Left hindlimb (tissue), 1 donor: ENCODE measurements at places on chromosomes 11 and 22.

- DNase-seq: no peak
Measured at GRCh38 chr11:60018058-60018457, 1.1 kb downstream of the OOSP4B start.

DNA sequence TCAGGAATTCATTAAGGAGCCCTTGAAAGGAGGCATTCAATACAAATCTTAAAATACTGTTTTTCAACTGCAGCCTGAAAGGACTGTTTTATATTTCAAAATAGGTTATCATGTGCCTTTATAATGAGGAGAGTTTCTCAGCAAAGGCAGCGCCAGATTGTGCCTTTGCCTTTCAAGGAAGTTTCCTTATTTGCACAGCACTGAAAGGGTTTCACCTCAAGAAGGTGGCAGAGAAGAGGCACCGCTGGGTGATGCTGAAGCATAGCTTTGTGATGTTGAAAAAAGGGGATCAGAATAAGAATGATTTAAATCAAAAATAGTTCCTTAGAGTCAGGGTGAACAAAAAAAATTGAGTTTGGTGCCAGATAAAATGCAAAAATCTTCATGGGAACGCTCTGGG is 601.0 kb upstream of the KIRREL3 start:
- DNase-seq: no peak

GRCh38 chr22:40768206-40768605 is 50.9 kb downstream of the SLC25A17 start:
- DNase-seq: no peak

GRCh38 chr11:7495882-7496551 is 10.7 kb downstream of the OLFML1 start:
- DNase-seq: no peak

GRCh38 chr22:49158741-49159564 is 668.7 kb downstream of the BRD1 start:
- DNase-seq: no peak

DNA sequence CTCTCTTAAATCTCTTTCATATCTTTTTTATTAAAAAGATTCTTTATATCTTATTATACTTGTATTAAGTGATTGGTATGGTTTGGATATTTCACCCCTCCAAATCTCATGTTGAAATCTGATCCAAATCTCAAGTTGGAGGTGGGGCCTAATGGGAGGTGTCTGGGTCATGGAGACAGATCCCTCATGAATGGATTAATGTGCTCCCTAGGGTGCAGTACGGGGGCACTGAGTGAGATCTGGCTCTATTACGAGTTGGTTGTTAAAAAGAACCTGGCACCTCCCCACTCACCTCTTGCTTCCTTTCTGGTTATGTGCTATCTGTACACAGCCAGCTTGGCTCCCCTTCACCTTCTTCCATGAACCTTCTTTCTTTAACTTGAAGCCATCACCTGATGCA is 149.6 kb downstream of the CWF19L2 start:
- no peak for DNase-seq

- no peak for DNase-seq
Measured at GRCh38 chr22:46446799-46447198, 90.6 kb downstream of the CELSR1 start.

- no peak for DNase-seq
Measured at GRCh38 chr22:27433585-27434190, 367.9 kb downstream of the MN1 start.

GRCh38 chr11:71566081-71566620 is 788 bp downstream of the KRTAP5-10 start:
- no peak for DNase-seq

DNA sequence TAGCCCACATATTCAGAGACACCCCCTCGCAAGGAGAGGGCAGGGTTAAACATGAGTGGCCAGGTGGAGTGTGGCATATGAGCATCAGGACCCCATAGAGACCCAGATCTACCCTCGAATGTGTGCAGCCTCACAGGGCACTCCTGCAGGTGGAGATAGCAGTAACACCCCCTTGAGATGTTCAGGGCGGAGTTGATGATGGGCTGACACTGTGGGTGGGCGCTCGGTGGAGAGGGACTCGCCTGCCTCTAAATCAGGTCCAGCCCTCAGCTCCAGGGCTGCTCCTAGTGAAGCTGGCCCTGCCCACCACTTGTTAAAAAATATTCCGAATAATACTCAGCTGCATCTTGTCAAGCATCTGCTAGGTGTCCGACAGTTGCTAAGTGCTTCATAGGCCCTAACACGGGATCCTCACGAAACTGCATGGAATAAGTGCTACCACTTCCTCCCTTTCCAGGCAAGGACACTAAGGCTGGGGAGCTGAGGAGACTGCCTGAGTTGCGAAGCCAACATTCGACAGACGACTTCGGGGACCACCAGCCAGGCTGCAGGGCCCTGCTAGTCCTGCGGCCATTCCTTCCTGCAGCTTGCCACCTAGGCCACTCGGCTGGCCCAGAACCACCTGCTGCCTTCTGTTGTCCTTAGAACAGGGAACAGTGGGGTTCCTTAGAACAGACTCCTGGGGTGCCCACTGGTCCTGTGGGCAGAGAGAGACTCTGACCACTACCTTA is 74.0 kb upstream of the WNT11 start:
- DNase-seq: no peak

- DNase-seq: no peak
Measured at GRCh38 chr11:92861634-92862033, 107.8 kb upstream of the MTNR1B start.

DNA sequence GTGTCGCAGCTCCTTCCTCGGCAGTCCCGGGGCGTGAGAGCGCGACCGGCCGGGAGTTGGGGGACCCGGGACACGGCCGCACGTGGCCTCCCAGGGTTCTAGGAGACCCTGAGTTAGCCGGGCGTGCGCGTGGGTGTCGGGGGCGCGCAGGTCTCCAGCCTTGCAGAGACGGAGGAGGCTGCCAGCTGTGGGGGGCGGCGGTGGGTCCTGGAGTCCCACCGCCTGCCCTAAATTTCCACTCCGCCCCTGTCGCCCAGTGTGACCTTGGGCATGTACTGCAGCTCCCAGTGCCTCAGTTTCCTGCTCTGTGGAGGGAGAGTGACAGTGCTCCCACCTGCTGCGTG is 18.8 kb downstream of the RRP7A start:
- no peak for DNase-seq

DNA sequence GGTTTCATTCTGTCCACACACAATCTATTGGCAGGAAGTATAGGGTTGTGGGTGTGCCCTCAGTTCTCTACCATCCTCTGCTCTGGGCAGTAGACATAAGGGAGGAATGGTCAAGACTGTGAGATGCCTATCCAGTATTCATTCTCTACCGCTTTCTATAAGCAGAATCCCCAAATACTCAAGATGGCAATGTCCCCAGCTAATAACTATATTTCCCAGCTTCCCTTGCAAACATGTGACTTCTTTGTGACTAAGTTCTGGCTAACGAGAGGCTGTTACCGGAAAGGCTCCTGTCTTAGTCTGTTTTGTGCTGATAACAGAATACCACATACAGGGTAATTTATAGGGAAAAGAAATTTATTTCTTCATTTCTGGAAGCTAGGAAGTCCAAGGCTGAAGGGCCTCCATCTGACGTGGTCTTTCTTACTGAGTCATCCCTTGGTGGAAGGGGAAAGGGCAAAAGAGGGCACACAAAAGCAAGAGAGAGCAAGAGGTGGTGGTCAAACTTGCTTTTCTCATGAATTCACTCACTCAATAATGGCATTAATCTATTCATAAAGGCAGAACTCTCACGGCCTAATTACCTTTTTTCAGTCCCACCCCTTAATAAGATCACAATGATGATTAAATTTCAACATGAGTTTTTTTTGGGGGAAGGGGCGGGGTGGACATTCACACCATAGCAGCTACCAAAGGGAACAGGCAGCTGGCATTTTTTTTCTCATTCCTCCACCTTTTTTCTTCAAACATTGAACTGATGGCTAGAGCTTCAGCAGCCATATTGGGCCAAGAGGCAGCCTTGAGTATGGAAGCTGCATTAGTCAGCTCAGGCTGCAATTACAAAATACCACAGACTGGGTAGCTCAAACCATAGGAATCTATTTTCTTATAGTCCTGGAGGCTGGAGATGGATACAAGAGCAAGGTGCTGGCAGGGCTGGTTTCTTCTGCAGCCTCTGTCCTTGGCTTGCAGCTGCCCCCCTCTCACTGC is 109.7 kb upstream of the OR9Q1 start:
- DNase-seq: no peak

GRCh38 chr11:59556917-59557348 is 45.6 kb downstream of the OR4D9 start:
- DNase-seq: no peak

- no peak for DNase-seq
Measured at GRCh38 chr11:130416906-130417305, 11.5 kb downstream of the ADAMTS8 start.

- DNase-seq: no peak
Measured at GRCh38 chr11:63667995-63668795, 3.0 kb downstream of the ATL3 start.

DNA sequence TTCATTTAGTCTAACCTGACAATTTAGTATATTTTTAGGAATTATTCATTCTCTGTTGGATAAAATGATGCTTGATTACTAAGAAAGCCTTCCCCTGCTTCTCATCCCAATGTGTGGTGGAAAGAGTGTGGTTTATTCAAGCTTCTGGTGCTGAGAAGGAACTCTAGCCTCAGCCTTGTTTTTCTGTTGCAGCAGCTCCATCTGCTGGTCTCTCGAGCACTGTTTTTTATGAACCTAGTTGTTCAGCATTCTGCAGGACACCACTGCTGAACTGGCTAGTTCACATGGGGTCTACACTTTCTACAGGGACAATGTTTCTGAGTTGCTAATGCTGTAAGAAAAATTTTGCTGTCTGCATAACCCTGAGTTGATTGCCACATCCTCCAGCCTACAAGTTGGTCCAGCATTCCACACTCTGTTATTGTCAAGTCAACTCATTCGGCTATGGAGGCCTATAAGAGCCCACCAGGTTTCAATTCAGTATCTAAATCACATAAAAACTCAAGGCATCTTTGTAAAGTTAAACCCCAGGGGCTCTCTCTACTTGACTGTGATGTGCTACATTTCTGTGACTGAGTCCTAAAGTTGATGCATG is 14.3 kb downstream of the OR2AG2 start:
- peak; percentile 50 for DNase-seq

DNA sequence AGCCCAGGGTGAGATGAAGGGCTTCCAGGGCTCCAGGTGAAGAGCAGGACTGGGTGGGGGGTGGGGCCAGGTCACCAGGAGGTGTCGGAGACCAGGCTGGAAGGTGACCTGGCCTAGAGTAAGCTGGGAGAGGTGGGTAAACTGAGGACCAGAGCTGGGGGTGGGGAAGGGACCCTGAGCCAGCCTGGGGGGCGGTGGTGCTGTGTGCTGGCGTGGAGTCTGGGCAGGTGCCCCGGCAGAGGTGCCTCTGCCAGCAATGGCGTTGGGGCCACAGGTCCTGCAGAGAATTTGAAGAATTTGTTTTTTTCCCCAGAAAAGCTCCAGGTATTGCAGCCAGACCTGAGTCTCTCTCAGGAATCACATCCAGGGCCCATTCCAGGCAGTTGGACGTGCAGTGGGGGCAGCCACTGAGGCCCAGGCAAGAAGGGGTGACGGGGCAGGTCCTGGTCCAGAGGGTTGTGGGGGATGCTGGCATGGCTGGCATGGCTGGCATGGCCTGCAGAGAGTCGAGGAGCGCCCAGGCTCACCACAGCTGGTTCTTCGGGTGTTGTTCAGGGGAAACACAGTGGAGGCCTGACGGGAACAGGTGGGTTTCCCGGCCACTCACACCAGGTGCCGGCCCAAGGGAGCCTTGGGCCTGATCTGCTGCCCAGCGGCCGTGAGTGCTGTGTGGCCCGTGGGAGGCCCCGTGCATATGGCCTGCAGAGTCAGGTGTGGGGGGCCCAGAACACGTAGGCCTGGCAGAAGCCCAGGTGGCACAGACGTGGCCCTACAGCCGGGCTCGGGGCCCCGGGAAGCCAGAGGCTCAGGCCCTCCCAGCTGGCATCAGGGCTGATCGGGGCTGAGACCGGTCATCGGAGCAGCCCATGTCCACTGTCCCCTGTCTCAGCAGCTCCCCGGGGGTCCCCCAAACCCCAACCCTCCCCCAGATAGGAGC is 6.4 kb upstream of the MUC6 start:
- DNase-seq: no peak

DNA sequence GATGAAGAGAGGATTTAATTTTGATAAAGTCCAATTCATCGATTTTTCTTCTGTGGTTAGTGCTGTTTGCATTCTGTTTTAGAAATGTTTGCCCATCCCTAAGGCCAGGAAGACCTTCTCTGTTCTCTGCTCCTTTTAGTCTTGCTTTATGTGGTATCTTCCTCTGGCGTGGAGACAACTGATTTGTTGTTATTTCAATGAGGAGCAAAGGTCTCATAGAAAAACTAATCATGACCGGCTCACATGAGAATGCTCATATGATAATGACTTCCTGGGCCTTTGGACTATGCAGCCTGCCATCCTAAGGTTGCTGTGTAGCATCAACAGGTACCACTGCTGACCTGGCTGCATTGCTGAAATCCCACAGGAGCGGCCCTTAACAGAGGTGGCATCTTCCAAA is 19.8 kb downstream of the SCGB1A1 start:
- no peak for DNase-seq

GRCh38 chr22:44453441-44454112 is 44.5 kb downstream of the RTL6 start:
- DNase-seq: no peak

GRCh38 chr11:125902277-125902926 is 604 bp downstream of the PUS3 start:
- DNase-seq: no peak

GRCh38 chr22:50303848-50304527 is 3.5 kb downstream of the PLXNB2 start:
- no peak for DNase-seq

DNA sequence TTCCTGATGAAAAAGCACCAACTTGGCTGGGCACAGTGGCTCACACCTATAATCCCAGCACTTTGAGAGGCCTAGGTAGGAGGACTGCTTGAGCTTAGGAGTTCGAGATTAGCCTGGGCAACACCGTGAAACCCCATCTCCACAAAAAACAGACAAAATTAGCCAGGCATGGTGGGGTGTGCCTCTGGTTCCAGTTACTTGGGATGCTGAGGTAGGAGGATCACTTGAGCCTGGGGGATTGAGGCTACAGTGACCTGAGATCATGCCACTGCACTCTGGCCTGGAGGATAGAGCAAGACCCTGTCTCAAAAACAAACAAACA is 3.0 kb downstream of the HPS4 start:
- no peak for DNase-seq

GRCh38 chr11:78397398-78397797 is 20.2 kb downstream of the GAB2 start:
- DNase-seq: no peak

GRCh38 chr11:57493507-57494503 is 21.7 kb downstream of the SLC43A1 start:
- peak; percentile 51 for DNase-seq
